NCI-H2081 treated with DMSO at 0.1 percent for 48 hours (cell line): ENCODE measurements at places on chromosomes 6 and 20.

GRCh38 chr20:23205611-23206041, 119.5 kb upstream of the CD93 start:
- peak; percentile 23 for DNase-seq

GRCh38 chr6:119523556-119523955, 174.0 kb upstream of the MAN1A1 start:
- DNase-seq: no peak

- DNase-seq: no peak
Measured at GRCh38 chr6:14286634-14287428, 169.3 kb downstream of the CD83 start.

DNA sequence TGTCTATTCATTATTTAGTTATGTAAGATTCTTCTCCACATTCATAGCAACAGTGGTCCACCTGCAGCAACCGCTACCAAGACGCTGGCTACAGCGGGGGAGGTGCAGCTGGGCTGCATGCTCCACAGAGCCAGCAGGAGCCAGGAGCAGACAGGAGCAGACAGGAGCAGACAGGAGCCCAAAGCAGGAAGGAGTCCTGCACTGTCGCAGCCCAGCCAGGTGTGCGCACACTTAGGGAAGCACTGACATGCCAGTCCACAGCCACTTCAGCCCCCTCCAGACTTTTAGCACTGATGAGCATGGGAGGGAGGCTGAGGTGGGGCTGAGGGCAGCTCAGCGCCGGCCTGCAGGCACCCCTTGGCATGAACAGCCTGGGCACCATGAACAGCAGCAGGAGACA, 19.6 kb downstream of the KIF16B start:
- DNase-seq: no peak

DNA sequence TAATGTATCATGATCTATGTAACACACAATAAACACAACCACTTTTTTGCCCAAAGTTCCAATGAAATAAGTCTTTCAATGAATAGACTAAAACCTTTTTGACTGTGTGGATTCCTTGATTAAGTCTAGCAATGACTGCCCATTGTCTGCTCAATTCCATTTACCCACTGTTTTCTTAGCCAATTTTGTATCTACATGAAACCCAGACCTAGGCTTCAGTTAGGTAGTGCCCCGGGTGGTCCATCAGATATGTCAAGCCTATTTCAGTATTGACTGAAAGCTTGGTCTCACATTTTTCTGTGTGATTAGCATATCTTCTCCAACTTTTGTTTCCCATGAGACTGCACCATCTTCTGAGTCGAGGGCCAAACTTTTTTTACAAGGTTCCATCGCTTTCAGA, 615.0 kb downstream of the C6orf118 start:
- no peak for DNase-seq

GRCh38 chr6:8139451-8139850, 37.1 kb upstream of the EEF1E1 start:
- DNase-seq: no peak
